ENCODE measurements at places on chromosomes 5 and 9. TPM values are rescaled to one million over a fixed set of nuclear protein-coding genes. Genes with fewer than 3 reads are reported as not detected.

RLN2 gene
- 0.43 TPM for total RNA-seq

SLC25A2 gene
- 0.64 TPM for total RNA-seq

ABO gene
- not detected for total RNA-seq

SLC9A3 gene
- 0.97 TPM for total RNA-seq

CREBRF gene
- 15.5 TPM for total RNA-seq

CARTPT gene
- total RNA-seq = not detected

PCDHGA12 gene
- 15.5 TPM for total RNA-seq

CPEB4 gene
- total RNA-seq = 33.8 TPM

GDNF gene
- total RNA-seq = 0.43 TPM

OLFML2A gene
- total RNA-seq = 5.5 TPM

SLC25A48 gene
- total RNA-seq = not detected

PDZD2 gene
- total RNA-seq = 0.97 TPM

PLEKHG4B gene
- under 0.01 TPM for total RNA-seq

SLC6A19 gene
- total RNA-seq = not detected

COL15A1 gene
- total RNA-seq = 1.7 TPM

PDE6A gene
- total RNA-seq = not detected

TOR2A gene
- total RNA-seq = 4.2 TPM

TMEM232 gene
- total RNA-seq = 1.3 TPM

LRRTM2 gene
- 0.32 TPM for total RNA-seq

SPATA31C1 gene
- not detected for total RNA-seq

TMED7 gene
- total RNA-seq = 134 TPM

LMX1B gene
- not detected for total RNA-seq

DAB2 gene
- 332 TPM for total RNA-seq

MORN5 gene
- total RNA-seq = not detected

SV2C gene
- total RNA-seq = not detected

FBLL1 gene
- 0.32 TPM for total RNA-seq

PCDHA11 gene
- under 0.01 TPM for total RNA-seq

NTRK2 gene
- total RNA-seq = not detected

CDH12 gene
- not detected for total RNA-seq

PPP1R2B gene
- under 0.01 TPM for total RNA-seq

ARID3C gene
- total RNA-seq = not detected

IL5 gene
- not detected for total RNA-seq

RAI14 gene
- 291 TPM for total RNA-seq

FAM151B gene
- 8.6 TPM for total RNA-seq

MRPL22 gene
- 12.9 TPM for total RNA-seq

TAF11L5 gene
- not detected for total RNA-seq

ADAMTSL1 gene
- total RNA-seq = 10.0 TPM

REEP2 gene
- 13.0 TPM for total RNA-seq

PCDHGB7 gene
- total RNA-seq = 11.2 TPM

IL31RA gene
- total RNA-seq = 0.43 TPM

CCL21 gene
- total RNA-seq = not detected

PLPP7 gene
- 10.0 TPM for total RNA-seq

GARNL3 gene
- 0.86 TPM for total RNA-seq

MYMK gene
- total RNA-seq = not detected

AUH gene
- total RNA-seq = 13.4 TPM

AHRR gene
- 22.5 TPM for total RNA-seq

FOCAD gene
- total RNA-seq = 93.7 TPM

ITK gene
- total RNA-seq = 1.3 TPM

SLC4A9 gene
- not detected for total RNA-seq

ENTR1 gene
- 40.3 TPM for total RNA-seq

KIF20A gene
- 60.0 TPM for total RNA-seq

LSM11 gene
- total RNA-seq = 5.6 TPM

RABGAP1 gene
- 60.9 TPM for total RNA-seq

IFNE gene
- total RNA-seq = 2.3 TPM

URM1 gene
- 29.8 TPM for total RNA-seq

TMEM174 gene
- not detected for total RNA-seq

SPINK7 gene
- not detected for total RNA-seq

SLIT3 gene
- total RNA-seq = 0.64 TPM

SPATA31D4 gene
- not detected for total RNA-seq
